ENCODE measurements at places on chromosomes 7 and 10.

DNA sequence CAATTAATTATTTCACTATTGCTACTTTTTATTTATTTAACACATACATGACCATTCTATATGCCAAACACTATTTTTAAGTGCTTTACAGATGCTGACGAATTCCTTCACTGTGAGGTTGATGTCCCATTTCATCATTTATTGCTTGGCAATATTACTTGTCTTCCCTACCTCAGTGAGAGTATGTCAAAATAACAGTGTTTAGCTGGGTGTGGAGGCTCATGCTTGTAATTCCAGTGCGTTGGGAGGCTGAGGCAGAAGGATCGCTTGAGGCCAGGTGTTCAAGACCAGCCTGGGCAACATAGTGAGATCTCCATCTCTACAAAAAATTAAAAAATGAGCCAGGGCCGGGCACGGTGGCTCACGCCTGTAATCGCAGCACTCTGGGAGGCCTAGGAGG is 19.8 kb upstream of the MRC1 start:
- no peak for DNase-seq

GRCh38 chr7:40306025-40306424 is 171.2 kb downstream of the SUGCT start:
- no peak for DNase-seq

DNA sequence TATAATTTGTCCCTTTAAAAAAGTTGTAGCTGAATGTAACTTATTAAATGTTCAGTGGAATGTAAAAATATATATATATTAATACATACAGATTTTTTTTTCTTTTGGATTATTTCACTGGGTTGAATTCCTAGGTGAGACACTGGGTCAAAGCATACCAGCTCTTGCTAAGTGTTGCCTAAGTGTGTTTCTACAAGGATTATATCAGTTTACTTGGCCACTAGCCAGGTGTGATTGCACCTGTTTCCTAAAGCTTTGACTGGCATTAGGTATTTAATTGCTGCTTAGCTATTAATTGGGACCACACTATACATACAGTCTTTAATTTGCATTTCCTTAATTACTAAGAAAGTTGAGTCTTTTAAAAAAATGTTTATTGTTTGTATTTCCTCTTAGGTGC is 5.5 kb upstream of the ELOVL3 start:
- DNase-seq: no peak

- DNase-seq: no peak
These were observed 59.8 kb downstream of the DNAJC1 start for GRCh38 chr10:21943633-21944265.

DNA sequence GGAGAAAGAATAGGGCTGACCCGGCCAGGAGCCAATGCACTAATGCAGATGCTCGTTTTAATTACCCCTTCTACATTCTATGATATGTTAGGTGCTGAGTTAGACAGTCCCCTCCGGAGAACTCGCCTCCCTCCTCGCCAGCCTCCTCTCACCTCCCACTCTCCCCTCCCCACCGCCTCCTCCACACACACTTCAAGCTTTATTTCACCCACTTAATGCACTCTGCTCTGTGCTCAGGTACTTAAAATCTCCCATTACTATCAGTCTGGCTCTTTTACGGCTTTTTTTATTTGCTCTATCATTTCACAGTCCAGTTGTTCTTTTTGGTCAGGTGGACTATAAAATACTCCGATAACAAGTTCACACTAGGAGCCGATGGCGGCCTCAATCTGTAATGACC is 231.6 kb downstream of the TEX36 start:
- DNase-seq: no peak

DNA sequence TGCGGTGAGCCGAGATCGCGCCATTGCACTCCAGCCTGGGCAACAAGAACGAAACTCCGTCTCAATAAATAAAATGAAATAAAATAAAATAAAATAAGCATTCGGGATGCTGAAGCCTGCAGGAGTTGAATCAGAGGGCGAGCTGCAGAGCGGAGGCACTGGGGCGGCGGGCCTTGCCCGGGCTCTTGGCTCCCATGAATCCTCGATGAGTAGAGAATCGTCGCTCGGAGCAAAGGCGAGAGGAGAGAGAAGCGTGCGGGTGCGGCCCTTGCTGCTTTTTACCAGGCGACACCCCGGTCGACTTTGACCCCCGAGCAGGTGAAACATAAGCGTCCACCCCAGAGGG is 168.3 kb downstream of the UBE2H start:
- DNase-seq: no peak

DNA sequence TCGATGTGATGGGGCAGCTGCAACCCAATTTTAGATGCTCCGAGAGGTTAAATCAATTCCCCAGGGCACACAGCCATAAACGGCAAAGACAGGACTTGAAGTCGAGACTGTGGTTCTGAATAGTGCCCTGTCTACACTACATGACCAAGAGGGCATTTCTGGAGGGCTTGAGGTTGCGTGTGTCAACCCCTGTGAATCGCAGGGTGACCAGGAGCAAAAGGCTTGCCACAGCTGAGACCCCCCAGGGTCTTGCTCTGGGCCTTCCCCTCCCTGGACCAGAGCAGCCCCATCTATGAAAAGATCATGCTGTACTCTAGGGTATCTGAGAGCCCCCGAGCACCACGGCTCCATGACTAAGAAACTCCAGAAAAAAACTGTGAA is 26.8 kb upstream of the RASGEF1A start:
- DNase-seq: no peak

DNA sequence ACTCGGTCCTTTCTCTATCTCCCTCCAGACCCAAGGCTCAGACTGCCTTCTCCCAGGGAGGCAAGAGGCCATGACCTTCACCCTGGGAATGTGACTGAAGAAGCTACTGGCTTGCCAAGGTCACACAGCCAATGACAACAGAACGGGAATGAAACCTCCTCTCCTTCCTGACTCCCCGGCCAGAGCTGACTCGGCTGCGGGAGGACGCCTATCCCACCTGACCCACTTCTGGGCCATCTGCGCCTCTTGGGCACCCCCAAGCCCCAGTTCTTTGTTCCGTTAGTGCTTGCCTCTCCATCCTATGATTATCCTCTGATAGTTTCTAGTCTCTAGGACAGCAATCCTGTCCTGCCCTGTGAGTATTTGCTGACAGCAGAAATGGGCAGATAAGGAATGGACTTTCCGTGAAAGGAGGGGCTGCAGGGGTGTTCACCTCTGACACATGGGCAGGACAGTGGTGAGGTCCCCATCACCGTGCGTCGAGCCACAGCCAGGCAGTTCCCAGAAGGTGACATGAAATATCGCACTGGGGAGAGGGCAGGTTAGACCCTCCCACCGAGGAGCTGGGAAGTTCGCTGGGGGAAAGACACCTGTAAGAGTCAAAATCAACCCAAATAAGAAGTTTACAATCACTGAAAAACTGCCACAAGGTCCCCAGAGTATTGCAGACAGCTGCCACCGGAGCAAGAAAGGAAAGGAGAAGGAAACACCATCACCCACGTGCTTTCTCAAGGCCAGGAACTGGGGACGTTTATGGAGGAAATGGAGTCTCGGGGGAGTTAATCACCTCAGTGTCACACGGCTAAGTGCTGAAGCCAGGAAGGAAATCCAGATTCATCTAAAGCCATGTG is 63.0 kb downstream of the INSIG1 start:
- no peak for DNase-seq

GRCh38 chr10:18666810-18667209 is 7.6 kb downstream of the ARL5B start:
- no peak for DNase-seq

DNA sequence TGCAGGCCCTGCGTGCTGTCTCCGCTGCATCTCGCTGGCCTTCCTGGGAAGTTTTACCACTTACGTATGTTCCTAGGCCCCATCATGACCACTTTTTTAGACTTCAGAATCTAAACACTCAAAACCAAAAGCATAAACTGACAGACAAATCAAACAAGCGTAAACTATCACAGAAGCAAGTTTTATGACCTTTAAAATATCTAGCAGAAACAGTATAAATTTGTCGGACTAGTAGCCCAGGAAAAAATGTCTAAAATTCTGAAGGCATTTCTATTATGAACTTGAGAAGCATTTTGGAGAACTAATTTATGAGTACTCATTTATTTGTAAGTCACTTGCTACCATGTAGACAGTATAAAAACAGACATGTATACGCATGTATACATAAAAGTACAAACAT is 10.6 kb downstream of the LRRC27 start:
- DNase-seq: no peak

GRCh38 chr10:113230011-113230610 is 280.1 kb downstream of the TCF7L2 start:
- no peak for DNase-seq

GRCh38 chr10:63757067-63757466 is 235.9 kb downstream of the REEP3 start:
- DNase-seq: no peak

GRCh38 chr7:81256991-81257390 is 338.1 kb upstream of the SEMA3C start:
- DNase-seq: no peak

- DNase-seq: no peak
These were observed 1117.0 kb upstream of the LRRTM3 start for GRCh38 chr10:65808687-65809333.

- no peak for DNase-seq
These were observed 434.4 kb upstream of the ZMIZ1 start for GRCh38 chr10:78634389-78634815.

DNA sequence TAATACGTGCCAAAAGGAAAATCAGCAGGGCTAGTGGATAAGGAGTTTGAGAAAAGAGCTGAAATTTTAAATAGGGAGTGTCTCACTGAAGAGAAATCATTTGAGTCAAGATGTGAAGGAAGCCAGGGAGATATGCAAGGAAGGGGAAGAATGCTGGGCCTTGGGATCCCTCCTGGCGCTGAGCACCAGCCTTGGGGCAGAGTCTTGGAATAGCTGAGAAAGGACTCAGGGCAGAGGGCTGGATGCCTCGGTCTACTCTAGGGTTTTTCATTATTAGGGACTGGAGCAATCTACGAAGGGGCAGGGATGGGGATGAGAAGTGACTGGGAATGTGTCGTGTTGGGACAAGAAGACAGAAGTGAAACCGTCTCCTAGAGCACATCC is 484 bp downstream of the ZWINT start:
- DNase-seq: no peak

GRCh38 chr7:112411186-112411795 is 39.0 kb upstream of the IFRD1 start:
- DNase-seq: no peak

GRCh38 chr7:158710651-158711102 is 6.1 kb upstream of the NCAPG2 start:
- no peak for DNase-seq

DNA sequence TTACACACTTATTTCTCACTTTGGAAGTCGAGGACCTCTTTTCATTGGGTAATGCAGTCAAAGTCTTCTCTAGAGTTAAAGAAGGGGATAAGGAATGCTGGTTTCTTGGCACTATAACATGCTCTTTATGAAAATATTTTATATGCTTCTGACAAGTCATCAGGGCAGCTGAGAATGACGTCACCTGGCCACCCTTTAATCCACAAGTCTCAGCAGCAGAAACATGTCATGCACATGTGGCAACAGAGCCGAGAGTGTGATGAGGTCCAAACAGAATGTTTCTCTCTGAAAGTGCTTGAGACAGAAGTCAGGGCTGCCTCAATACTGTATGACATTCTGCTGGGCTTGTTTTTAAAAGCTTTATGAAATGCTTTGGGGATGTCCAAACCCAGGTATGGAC is 63.5 kb upstream of the C10orf90 start:
- no peak for DNase-seq

DNA sequence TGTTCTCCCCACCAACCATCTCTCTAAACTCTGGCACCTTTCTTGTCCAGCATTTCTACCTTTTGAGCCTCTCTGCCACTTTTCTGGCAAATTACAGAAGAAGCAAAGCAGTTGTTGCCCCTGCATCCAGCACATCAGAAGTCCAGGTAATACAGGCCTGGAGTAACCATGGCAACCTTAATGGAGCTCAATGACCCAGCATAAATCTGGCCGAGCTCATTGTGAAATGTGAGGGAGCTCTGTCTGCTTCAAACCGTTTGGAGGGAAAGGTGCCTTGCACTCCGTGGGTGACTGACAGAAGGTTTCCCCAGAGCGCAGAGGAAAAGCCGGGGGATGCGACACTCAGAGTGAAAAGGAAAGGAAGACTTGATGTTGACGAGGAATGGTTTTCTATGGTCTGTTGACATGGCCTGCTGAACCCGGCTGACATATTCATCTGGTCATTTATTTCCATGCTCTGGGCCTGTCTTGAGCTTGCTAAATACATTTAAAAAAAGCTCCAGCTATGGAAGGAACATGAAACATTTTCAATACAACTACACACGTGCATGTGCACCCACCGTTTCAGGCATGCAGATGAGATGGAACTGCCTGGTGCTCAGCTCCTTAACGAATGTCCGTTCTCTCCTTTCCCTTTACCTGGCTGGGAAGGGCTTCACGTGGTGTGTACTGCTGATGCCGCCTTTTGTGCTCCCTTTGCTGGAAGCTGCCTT is 74.9 kb downstream of the ADRA2A start:
- DNase-seq: no peak

- DNase-seq: no peak
These were observed 52.1 kb upstream of the ZNF438 start for GRCh38 chr10:31083765-31084184.

GRCh38 chr10:80506836-80507487 is 30.7 kb upstream of the SH2D4B start:
- DNase-seq: no peak

DNA sequence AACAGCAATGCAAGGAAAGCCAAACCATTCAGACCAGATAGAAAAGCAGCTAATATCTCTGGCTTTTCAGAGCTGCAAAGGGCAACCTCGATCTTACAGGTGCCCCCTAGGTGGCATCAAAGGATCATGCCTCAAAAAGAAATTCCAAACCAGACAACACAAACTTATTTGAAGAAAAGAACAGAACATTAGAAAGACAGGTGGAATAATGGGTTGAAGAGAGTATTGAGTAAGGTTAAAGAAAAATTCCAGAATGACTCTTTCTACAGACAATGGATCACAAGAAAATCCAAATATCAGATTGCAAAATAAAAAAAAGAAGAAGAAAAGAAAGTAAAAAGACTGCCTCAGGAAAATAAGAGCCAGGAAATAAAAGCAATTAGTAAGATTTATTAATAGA is 213.7 kb downstream of the ELMO1 start:
- no peak for DNase-seq

GRCh38 chr7:38973760-38974159 is 3.9 kb upstream of the POU6F2 start:
- DNase-seq: no peak

- DNase-seq: no peak
These were observed 327.1 kb downstream of the BICC1 start for GRCh38 chr10:58839771-58840170.

- DNase-seq: no peak
These were observed 20.1 kb downstream of the HTRA1 start for GRCh38 chr10:122481296-122482056.

DNA sequence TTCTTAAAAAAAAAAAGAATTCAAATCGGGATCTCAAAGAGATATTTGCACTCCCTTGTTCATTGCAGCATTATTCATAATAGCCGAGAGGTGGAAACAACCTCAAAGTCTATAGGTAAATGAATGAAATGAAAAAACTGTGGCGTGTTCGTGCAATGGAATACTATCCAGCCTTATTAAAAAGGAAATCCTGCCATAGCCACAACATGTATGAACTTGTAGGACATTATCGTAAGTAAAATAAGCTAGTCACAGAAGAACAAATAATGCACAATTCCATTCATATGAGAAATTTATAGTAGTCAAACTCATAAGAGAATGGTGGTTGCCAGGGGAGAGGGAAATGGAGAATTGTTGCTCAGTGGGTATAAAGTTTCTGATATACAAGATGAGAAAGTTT is 37.9 kb downstream of the GRK5 start:
- DNase-seq: no peak

- DNase-seq: no peak
These were observed 853.9 kb downstream of the SORCS1 start for GRCh38 chr10:106310596-106310995.

GRCh38 chr10:77592946-77593636 is 44.5 kb downstream of the KCNMA1 start:
- no peak for DNase-seq
